Cardiac muscle cell (in vitro differentiated cells and primary cell): ENCODE measurements at places on chromosomes 11 and 22.

DNA sequence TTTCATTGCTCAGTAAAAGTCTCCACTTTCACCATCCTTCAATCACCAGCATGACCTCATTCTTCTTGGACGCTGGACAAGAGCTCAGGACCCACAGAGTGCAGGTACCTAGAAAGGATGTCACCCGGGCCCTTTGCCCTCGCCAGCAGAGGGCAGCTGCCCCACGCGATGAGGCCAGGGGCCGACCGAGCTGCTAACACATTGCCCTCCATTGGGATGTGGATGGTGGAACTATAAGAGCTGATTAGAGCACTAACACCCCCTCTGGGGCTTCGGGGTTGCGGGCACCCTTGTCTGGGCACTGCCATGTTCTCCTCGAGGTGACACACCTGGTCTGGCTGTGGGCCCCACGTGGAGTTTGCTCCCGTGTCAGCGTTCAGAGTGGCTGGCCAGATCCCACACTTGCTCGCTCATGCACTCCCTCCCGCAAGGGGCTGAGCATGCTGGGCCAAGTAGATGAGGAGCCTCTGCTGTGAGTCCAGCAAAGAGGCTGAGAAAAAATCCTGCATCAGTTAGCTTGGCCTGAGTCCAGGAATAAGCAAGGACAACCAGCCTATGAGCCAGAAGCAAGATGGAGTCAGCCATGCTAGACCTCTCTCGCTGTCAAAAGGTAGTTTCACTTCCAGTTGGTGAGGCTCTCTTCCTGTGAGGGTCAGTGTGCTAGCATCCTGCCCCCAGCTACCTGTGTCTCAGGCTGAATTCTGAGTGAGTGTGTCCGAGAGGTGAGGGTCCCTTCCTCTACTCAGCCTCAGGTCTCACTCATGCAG lies 9.8 kb downstream of the KRTAP5-6 start:
- H3K4me3 ChIP-seq, result no peak overlapping the region
- no peak for DNase-seq
- H3K4me1 ChIP-seq, result no peaks in the 10 kb centered on the region
- no peak overlapping the region for H3K27ac ChIP-seq
- H3K36me3 ChIP-seq, result no peaks in the 10 kb centered on the region
- peaks cover 17% of the 10 kb centered on the region for H3K27me3 ChIP-seq

DNA sequence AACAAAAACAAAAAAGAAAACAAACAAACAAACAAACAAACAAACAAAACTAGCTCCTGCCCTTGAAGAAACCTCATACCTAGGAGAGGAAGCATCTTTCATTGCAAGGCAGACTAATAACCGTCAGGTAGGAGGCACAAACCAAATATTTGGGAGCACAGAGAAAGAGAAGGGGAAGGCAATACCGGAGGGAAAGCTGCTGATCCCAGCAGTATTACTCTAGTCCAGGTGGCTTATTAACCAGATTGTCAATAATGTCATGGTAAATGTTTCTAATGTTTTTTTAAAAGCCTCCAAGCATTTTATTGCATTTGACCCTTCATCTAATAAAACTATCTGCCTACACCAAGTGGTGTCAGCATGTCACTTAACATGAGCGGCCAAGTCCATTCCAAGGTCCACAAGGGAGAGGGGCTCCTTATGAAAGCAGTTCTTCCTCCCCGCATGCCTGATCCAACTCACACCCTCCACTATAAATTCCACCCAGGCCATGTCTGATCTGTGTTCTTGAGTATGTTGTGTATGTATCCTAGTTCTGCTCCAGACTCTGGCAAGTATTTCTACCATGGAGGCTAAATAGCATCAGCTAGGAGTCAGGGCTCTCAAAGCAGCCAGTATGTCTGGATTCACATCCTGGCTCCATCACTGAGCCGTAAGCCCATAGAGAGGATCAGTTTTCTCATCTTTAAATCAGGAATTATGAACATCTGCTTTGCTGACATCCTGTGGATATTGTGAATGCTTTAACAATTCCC lies 208.1 kb upstream of the TENM4 start:
- no peaks in the 10 kb centered on the region for H3K4me1 ChIP-seq
- H3K36me3 ChIP-seq, result no peaks in the 10 kb centered on the region
- no peaks in the 10 kb centered on the region for H3K27me3 ChIP-seq

DNA sequence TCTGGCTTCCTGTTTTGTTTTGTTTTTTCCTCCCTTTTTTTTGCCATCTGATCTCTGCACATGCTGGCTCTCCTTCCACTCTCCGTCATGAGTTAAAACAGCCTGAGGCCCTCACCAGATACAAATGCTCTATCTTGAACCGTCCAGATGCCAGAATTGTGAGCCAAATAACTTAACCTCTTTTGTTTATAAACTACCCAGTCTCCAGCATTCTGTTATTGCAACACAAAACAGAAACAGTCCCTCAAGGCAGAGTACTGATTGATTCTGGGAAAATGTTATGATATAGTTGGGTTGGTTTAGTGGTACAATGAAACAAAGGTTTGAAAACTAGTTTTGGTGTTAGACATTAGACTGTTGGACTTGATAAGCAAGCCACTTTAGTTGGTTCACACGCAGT lies 1390.0 kb upstream of the RAG2 start:
- H3K36me3 ChIP-seq, result no peaks in the 10 kb centered on the region
- H3K27me3 ChIP-seq, result no peaks in the 10 kb centered on the region
- H3K4me1 ChIP-seq, result no peaks in the 10 kb centered on the region
- no peak for DNase-seq

DNA sequence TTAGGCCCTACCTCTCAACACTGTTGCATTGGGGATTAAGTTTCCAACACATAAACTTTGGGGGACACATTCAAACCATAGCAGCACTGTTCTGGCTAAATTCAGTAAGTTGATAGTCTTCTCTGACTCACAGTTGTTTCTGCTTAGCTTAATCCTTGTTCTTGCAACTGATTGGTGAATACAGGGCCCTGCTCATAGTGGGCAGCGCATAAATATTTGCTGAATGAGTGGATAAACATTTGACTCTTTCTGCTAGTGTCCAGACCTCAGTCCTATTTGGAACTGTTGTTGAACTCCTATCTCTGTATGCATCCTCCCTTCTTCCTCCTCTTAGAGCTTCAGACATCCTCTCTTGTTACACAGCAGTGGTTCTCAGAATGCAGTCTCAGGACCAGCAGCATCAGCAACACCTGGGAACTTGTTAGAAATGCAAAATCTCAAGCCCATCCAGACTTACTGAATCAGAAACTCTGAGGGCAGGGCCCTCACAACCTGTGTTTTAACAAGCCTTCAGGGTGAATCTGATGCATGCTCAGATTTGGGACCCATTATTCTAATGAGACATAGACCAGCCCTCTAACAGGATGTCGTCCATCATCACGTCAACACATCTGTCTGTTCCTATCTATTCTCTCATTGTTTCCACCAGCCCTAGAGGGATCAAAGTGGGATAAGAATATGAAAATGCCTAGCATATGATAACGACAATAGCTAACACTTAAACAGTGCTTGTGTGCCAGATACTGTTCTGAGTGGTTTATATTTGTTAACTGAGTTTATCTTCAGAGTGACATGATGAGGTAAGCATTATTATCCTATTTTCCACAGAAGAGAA lies 22.3 kb downstream of the SPON1 start:
- H3K27ac ChIP-seq, result no peak overlapping the region
- no peaks in the 10 kb centered on the region for H3K27me3 ChIP-seq
- H3K4me3 ChIP-seq, result no peak overlapping the region
- H3K36me3 ChIP-seq, result no peaks in the 10 kb centered on the region
- DNase-seq, result peak; percentile 50

DNA sequence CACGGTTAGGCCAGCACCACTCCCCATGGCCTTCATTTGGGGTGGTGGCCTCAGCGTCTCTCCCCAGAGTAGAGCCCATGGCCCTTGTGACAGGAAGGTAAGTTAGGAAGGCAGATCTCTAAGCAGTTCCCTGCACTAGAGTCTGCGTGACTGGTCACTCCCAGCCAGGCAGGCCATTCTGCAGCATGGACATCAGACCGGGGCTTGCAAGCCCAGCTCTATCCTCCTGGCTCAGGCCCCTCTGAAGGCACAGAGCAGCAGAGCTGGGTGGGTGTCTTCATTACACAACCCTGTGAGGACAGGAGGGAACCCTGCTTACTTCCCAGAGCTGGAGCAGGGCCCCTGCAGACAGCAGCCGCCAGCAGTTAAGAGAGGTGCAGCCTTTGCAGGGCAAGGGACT lies 77.3 kb downstream of the PIWIL3 start:
- no peaks in the 10 kb centered on the region for H3K27me3 ChIP-seq
- peaks cover 5% of the 10 kb centered on the region for H3K4me1 ChIP-seq
- H3K36me3 ChIP-seq, result no peaks in the 10 kb centered on the region
- H3K27ac ChIP-seq, result no peak overlapping the region
- no peak for DNase-seq
- H3K4me3 ChIP-seq, result no peak overlapping the region

GRCh38 chr11:86255896-86256295 lies 11.3 kb downstream of the EED start:
- H3K4me3 ChIP-seq, result no peak overlapping the region
- H3K4me1 ChIP-seq, result no peaks in the 10 kb centered on the region
- no peak overlapping the region for H3K27ac ChIP-seq
- DNase-seq, result no peak
- H3K27me3 ChIP-seq, result no peaks in the 10 kb centered on the region

- no peak overlapping the region for H3K4me3 ChIP-seq
- no peaks in the 10 kb centered on the region for H3K27me3 ChIP-seq
- no peaks in the 10 kb centered on the region for H3K36me3 ChIP-seq
- H3K4me1 ChIP-seq, result no peaks in the 10 kb centered on the region
- no peak overlapping the region for H3K27ac ChIP-seq
- no peak for DNase-seq
These were observed 174.7 kb downstream of the RRAS2 start for GRCh38 chr11:14184028-14184940.

DNA sequence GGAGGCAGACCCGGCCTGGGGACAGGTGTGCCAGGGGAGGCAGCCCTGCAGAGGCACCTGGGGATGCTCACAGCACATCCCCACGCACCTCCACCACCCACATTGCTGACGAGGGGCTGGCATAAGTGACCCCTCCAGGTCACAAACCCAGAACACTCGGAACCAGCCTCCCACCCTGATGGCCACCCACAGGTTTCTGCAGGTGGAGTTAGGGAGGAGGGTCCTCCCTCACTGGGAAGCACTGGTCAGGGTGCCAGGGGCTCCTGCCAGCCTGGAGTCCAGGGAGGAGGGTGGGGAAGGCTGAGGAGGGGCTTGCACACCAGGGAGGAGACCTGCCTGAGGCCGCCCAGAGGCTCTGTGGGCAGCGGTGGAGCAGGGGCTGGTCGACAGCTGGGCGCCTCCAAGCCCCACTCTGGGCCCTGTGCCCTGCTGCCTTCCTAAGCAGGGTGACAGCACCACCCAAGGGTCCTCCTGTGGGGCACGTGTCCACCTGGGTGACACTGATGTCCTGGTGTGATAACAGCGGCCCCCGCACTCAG lies 51.0 kb upstream of the CARS1 start:
- no peak overlapping the region for H3K4me3 ChIP-seq
- H3K27me3 ChIP-seq, result no peaks in the 10 kb centered on the region
- no peaks in the 10 kb centered on the region for H3K4me1 ChIP-seq
- H3K36me3 ChIP-seq, result no peaks in the 10 kb centered on the region
- DNase-seq, result no peak

DNA sequence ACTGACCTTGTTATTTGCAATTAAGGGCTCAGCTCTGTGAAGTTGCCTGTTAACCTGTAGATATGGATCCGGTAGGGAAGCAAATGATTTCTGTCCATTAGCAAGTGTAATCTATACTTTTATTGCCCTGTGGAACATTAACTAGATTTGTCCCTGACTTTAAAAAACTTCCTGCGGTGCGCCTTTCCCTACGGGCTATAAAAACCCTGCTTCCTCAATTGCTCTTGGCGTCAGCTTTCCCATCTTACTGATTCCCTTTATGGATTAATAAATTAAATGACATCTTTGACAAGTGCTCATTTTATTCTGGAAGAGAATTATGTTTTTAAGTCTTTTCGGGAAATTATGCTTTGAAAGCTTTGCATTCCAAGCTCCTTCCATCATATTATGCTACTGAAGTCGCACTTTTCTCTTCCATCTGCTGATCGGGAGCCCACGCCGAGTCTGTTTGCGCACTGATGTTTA lies 18.3 kb upstream of the CLMP start:
- no peak overlapping the region for H3K27ac ChIP-seq
- H3K4me1 ChIP-seq, result peaks cover 2% of the 10 kb centered on the region
- DNase-seq, result no peak
- H3K36me3 ChIP-seq, result no peaks in the 10 kb centered on the region
- no peak overlapping the region for H3K4me3 ChIP-seq

- no peak overlapping the region for H3K4me3 ChIP-seq
- no peak for DNase-seq
- no peaks in the 10 kb centered on the region for H3K36me3 ChIP-seq
- H3K27me3 ChIP-seq, result peaks cover 5% of the 10 kb centered on the region
These were observed 32.1 kb downstream of the AMPD3 start for GRCh38 chr11:10487002-10487647.

- no peak overlapping the region for H3K4me3 ChIP-seq
- H3K27ac ChIP-seq, result no peak overlapping the region
- no peaks in the 10 kb centered on the region for H3K27me3 ChIP-seq
- H3K36me3 ChIP-seq, result no peaks in the 10 kb centered on the region
- DNase-seq, result no peak
- H3K4me1 ChIP-seq, result no peaks in the 10 kb centered on the region
These were observed 129.8 kb upstream of the SLC5A12 start for GRCh38 chr11:26851696-26852095.

GRCh38 chr22:28780296-28780695 lies 7.8 kb downstream of the CCDC117 start:
- no peak overlapping the region for H3K4me3 ChIP-seq
- H3K27ac ChIP-seq, result no peak overlapping the region
- H3K27me3 ChIP-seq, result no peaks in the 10 kb centered on the region
- peaks cover 13% of the 10 kb centered on the region for H3K4me1 ChIP-seq
- no peak for DNase-seq

DNA sequence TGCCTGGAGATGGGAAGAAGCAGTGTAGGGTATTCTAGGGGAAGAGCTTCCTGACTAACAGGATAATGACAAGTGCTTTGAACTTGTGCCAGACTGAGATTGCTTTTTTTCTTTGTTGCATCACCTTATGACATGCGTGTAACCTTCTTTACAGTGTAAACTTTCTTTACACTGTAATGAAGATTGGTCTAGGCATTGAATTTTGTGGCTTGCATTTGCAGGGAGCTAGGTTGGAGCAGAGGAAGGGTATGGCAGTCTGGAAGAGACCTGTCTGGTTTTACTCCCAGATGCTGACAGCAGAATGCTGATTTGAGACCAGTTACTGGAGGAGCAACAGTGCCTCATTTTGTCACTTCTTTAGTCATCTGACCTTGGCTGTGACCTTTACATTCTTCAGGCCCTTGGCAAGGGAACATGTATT lies 5.6 kb downstream of the DDB2 start:
- H3K27ac ChIP-seq, result peak overlapping the region; percentile 98
- H3K4me3 ChIP-seq, result no peak overlapping the region
- peaks cover 5% of the 10 kb centered on the region for H3K36me3 ChIP-seq
